Suprapubic skin (tissue), 4 donors: ENCODE measurements at places on chromosomes 2 and 18. TPM values are rescaled to one million over a fixed set of nuclear protein-coding genes. Genes with fewer than 3 reads are reported as not detected.

TGOLN2 gene
- 62.5 TPM for total RNA-seq

ABHD3 gene
- 4.7 TPM for total RNA-seq

DNA sequence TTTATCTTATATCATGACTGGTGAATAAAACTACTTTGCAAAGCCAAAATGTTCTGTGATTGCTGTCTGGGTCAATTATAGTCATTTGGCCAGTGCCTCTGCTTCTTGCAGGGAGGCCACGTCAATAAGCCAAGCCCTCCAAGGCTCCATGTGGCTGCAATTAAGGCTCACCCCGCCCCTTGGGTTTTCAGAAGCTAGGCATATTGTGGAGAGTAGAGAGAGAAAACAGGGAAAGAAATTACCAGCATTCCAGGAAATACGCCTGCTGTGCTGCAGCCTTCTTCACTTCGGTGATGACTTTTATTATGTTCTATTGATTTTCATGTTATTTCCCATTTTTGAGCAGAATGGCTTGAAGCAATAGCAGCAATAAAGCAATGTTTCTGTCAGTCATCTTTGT is 319.7 kb downstream of the SOX11 start:
- H3K27me3 ChIP-seq = no peaks in the 10 kb centered on the region
- H3K36me3 ChIP-seq = no peaks in the 10 kb centered on the region
- H3K4me3 ChIP-seq = no peak overlapping the region
- no peak for DNase-seq
- H3K4me1 ChIP-seq = no peaks in the 10 kb centered on the region
- H3K27ac ChIP-seq = no peak overlapping the region

DNA sequence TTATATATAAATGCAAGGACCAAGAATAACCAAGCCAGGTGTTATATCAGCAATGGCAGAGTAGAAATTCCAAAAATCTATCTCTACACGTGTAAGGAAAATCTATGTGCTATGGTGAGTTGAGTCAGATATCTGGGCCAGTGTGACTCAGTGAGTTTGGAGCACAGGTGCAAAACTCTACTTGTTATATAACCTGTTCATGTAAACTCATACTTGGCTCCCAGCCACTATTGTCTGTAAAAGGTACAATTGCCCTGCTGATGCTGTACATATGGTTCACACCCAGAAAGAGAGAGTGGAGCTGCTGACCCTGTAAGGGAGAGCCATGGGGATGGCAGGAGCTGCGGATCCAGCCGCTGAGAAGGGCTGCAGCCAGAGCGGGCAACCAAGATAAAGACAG is 112.0 kb downstream of the TRABD2A start:
- no peaks in the 10 kb centered on the region for H3K4me1 ChIP-seq
- no peaks in the 10 kb centered on the region for H3K36me3 ChIP-seq
- no peak for DNase-seq
- H3K27me3 ChIP-seq = no peaks in the 10 kb centered on the region
- H3K4me3 ChIP-seq = no peak overlapping the region

GRCh38 chr2:120934574-120935338 is 199.1 kb downstream of the GLI2 start:
- DNase-seq = no peak
- peak overlapping the region; percentile 41 for H3K27ac ChIP-seq
- H3K36me3 ChIP-seq = no peaks in the 10 kb centered on the region
- no peaks in the 10 kb centered on the region for H3K27me3 ChIP-seq
- peaks cover 23% of the 10 kb centered on the region for H3K4me1 ChIP-seq
- H3K4me3 ChIP-seq = no peak overlapping the region

GRCh38 chr2:70240599-70240998 is 7.8 kb downstream of the TIA1 start:
- DNase-seq = no peak
- H3K36me3 ChIP-seq = peaks cover 9% of the 10 kb centered on the region

GRCh38 chr2:197108758-197109157 is 182.3 kb upstream of the PGAP1 start:
- peak; percentile 87 for DNase-seq
- H3K27ac ChIP-seq = peak overlapping the region; percentile 72
- peaks cover 19% of the 10 kb centered on the region for H3K4me1 ChIP-seq
- H3K4me3 ChIP-seq = no peak overlapping the region
- no peaks in the 10 kb centered on the region for H3K27me3 ChIP-seq
